ENCODE measurements at places on chromosomes 7 and 10. TPM values are rescaled to one million over a fixed set of nuclear protein-coding genes. Genes with fewer than 3 reads are reported as not detected.

Gene EPO
- total RNA-seq = not detected

Gene AMPH
- 1.7 TPM for total RNA-seq

Gene PIK3AP1
- 5.8 TPM for total RNA-seq

Gene C10orf62
- not detected for total RNA-seq

Gene FAM131B
- 0.09 TPM for total RNA-seq

Gene TUBAL3
- 0.19 TPM for total RNA-seq

Gene UCMA
- total RNA-seq = not detected

Gene CARD11
- total RNA-seq = 1.1 TPM

Gene FRA10AC1
- total RNA-seq = 5.5 TPM

Gene MALRD1
- total RNA-seq = not detected

Gene DEPP1
- total RNA-seq = 48.9 TPM

Gene BAG3
- total RNA-seq = 51.6 TPM

Gene SMIM30
- 54.5 TPM for total RNA-seq

Gene CPA4
- 7.8 TPM for total RNA-seq

Gene TRIM73
- total RNA-seq = 1.7 TPM

Gene EMX2
- not detected for total RNA-seq

Measured in esophagus squamous epithelium (tissue), 5 donors.